ENCODE measurements at places on chromosomes 6 and 20. TPM values are rescaled to one million over a fixed set of nuclear protein-coding genes. Genes with fewer than 3 reads are reported as not detected.

SLC32A1 gene
- not detected for total RNA-seq

TMX4 gene
- total RNA-seq, result 23.2 TPM

EFCAB8 gene
- total RNA-seq, result not detected

HEY2 gene
- not detected for total RNA-seq

MCCD1 gene
- not detected for total RNA-seq

SAMD5 gene
- under 0.01 TPM for total RNA-seq

TMEM200A gene
- 0.33 TPM for total RNA-seq

SYNDIG1 gene
- not detected for total RNA-seq

TMEM74B gene
- total RNA-seq, result not detected

VARS1 gene
- 30.2 TPM for total RNA-seq

CD93 gene
- total RNA-seq, result not detected

APCDD1L gene
- total RNA-seq, result 1.5 TPM

FAM83C gene
- 0.33 TPM for total RNA-seq

EDN1 gene
- total RNA-seq, result 91.0 TPM

PHACTR3 gene
- 1.6 TPM for total RNA-seq

TINAG gene
- not detected for total RNA-seq

DEFB114 gene
- not detected for total RNA-seq

MAPK14 gene
- total RNA-seq, result 56.9 TPM

SLC12A5 gene
- total RNA-seq, result 0.33 TPM

WFDC10B gene
- total RNA-seq, result not detected

MOXD1 gene
- 71.0 TPM for total RNA-seq

PSMF1 gene
- total RNA-seq, result 199 TPM

DCDC2 gene
- total RNA-seq, result not detected

DPM1 gene
- total RNA-seq, result 53.2 TPM

Data from placental epithelial cell (primary cell).